ENCODE measurements at places on chromosomes 12 and 14.

DNA sequence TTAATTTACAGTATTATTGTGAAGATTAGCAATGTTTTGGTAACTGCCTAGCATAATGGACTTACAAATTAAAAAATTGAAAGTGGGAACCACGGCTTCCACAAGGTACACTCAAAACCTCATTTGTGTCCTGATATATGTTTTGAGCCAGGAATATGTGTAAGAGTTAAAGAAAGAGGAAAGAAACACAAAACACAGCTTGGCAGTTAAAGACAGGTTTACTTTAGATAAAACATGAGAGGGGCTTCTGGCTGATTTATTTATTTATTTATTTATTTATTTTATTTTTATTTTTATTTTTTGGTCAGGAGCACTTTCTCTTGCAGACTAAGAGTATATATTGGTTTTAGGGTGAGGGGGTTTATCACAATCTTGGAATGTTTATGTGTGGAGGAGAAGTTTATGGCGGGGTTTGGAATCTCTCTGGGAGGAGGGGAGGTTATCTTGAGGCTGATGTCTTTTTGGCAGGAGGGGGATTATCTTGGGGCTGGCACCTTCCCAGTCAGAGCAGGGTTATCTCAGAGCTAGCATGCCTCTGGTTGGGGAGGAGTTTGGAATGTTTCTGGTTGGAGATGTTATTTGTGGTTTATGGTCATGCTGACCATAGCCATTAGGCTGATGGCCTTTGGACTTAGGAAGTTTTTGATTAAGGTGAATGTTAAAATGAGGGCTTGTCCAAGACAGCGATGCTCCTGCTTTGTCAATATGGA, 436.7 kb downstream of the DAD1 start:
- DNase-seq, result no peak

DNA sequence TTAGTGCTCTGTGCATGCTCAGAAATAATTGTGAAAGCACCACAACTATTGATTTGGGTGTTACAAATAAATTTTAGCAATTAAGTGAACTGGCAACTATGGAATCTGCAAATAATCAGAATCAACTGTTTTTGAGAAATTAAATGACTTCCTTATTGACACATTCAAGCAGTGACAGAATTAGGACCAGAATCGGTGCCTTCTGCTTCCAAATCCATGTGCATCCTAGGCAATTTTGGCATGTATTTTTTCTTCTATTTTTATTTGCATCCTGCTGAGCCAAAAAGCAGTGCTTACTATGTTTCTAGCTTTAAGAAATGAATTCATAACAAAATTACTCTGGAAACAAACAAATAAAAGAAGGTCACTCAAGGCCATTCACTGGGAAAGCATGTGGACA, 408.2 kb downstream of the GXYLT1 start:
- no peak for DNase-seq

DNA sequence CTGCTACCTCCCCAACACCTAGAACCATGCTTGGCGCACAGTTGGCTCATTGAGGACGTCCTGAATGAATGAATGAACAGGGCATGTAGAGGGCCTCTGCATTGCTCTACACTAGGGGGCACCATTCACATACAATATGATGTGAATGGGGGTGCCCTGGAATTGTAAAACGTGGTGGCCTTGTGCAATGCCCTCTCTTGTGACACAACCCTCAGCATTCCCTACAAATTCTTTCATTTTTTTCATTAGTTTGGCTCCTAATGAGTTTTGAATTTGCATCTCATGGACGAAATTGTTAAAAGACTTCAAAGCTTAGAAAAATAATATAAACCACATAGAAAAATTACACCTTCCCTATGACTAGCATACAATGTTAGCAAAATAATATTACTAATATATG, 2.3 kb upstream of the DIO2 start:
- DNase-seq, result no peak

- no peak for DNase-seq
Observed at GRCh38 chr12:1595026-1595561, 713 bp upstream of the FBXL14 start.

- no peak for DNase-seq
Observed at GRCh38 chr12:111089616-111090015, 169.2 kb upstream of the MYL2 start.

GRCh38 chr12:128266541-128267130, 334 bp upstream of the TMEM132C start:
- no peak for DNase-seq
